ENCODE measurements at places on chromosomes 13 and 19. TPM values are rescaled to one million over a fixed set of nuclear protein-coding genes. Genes with fewer than 3 reads are reported as not detected.

DNA sequence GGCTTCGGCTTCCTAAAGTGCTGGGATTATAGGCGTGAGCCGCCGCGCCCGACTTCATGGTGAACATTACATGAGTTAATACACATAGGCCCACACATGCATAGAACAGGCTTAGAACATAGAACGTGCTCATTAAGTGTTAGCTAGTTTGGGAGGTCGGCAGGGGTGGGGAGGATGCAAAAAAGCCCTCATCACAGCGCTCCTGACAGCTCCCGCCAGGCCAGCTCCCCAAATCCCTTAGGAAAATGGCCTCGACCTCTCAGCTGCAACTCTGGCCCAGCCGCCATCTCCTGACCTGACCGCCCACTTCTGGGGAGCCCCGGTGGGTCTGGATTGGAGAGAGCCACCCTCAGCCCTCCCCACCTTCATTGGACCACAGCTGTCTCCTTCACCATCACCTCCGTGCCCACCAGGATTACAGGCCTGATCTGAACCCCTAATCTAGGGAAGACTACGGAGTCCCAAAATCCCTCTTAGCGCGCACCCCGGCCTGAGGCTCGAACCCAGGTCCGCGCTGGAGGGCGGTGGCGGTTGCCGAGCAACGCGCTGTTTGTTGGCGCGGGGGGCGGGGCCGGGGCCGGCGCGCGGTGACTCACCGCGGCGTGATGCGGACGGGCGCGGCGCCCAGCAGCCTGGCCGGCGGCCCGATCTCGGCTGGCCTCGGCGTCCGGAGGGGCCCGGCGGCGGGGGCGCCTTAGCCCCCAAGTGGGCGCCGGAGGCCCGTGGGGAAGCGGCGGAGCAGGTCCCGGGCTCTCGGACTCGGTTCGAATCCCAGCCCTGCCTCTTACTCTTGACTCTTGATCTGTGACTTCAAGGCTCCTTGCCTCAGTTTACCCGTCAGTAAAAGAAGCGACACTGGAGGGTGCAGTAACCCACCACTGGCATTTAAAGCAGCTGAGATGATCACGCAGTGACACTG lies 26.7 kb upstream of the NANOS3 start:
- peak; percentile 94 for DNase-seq

DNA sequence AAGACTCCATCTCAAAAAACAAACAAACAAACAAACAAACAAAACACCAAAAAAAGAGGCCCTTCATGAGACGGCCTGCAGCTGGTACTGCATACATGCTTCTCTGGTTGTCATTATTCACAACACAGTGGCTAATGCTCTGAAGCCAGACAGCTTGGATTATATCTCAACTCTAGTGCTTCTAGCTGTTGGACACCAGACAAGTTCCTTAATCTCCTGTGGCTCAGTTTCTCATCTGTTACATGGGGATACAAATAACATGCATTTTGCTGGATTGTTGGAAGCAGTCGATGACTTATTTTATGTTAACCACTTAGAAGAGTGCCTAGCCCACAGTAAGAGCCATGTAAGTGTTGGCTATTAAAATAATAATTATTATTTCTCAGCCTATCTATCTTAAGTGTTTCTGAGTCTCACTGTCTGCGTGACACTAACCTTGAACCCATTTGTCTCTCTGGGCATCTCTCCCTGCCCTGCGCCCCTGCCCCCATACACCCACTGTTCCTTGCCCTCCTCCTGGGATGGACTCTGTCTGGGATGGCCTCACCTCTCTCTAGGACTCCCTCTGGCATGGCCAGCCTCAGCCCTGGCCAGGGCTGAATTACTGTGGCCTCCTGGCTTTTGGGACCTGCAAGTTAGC lies 3.1 kb upstream of the JUNB start:
- DNase-seq = no peak

GRCh38 chr19:55160128-55160985 lies 2.8 kb upstream of the TNNI3 start:
- peak; percentile 91 for DNase-seq

- DNase-seq = no peak
Measured at GRCh38 chr13:114071410-114071809, 61.0 kb downstream of the RASA3 start.

Gene ZNF544
- total RNA-seq = 24.6 TPM

GRCh38 chr13:112184261-112184660 lies 117.3 kb downstream of the SOX1 start:
- no peak for DNase-seq

Gene IL4I1
- not detected for total RNA-seq

Gene ACP7
- total RNA-seq = not detected

Gene GNG7
- total RNA-seq = 39.3 TPM

Gene FFAR3
- total RNA-seq = not detected

Gene OR4F17
- not detected for total RNA-seq

DNA sequence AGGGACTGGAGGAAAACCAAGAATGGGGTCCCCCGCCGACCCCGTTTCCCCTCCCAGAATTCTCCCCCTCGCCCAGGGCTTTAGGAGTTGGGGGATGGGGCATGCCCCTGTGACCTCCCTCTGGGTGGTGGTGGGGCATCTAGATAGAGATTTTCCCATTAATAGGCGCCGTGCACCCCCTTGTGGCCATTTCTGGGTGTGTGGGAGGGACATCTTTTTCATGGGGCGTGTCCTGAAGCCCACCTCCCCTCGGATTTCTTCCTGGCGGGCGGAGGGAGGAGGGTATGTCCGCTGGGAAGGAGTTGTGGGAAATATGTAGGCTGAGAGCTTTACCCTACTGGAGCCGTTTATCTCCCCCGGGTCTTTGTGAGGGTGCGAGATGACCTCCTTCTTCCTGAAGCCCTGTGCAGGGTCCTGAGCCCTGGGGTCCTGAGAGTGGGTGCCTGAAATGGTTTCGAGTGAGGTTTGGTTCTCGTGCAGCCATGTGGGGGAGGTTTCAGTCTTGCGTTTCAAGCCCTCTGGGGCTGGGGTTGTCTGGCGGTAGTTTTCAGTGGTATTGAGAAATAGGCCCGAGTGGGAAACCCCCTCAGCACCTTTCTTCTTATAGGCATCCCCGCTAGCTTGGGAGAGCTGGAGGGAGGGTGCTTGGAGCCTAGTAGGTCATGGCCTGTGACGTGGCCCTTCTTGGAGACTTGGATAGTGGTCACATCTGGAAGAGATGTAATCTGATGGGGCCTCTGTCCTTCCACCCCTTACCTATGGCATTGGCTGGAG lies 1.0 kb downstream of the PRMT1 start:
- DNase-seq = peak; percentile 83

- DNase-seq = no peak
Measured at GRCh38 chr19:53894707-53895106, 12.7 kb downstream of the PRKCG start.

GRCh38 chr19:51704626-51705025 lies 11.5 kb downstream of the SPACA6 start:
- no peak for DNase-seq

GRCh38 chr13:114078461-114079451 lies 53.7 kb downstream of the RASA3 start:
- peak; percentile 77 for DNase-seq

DNA sequence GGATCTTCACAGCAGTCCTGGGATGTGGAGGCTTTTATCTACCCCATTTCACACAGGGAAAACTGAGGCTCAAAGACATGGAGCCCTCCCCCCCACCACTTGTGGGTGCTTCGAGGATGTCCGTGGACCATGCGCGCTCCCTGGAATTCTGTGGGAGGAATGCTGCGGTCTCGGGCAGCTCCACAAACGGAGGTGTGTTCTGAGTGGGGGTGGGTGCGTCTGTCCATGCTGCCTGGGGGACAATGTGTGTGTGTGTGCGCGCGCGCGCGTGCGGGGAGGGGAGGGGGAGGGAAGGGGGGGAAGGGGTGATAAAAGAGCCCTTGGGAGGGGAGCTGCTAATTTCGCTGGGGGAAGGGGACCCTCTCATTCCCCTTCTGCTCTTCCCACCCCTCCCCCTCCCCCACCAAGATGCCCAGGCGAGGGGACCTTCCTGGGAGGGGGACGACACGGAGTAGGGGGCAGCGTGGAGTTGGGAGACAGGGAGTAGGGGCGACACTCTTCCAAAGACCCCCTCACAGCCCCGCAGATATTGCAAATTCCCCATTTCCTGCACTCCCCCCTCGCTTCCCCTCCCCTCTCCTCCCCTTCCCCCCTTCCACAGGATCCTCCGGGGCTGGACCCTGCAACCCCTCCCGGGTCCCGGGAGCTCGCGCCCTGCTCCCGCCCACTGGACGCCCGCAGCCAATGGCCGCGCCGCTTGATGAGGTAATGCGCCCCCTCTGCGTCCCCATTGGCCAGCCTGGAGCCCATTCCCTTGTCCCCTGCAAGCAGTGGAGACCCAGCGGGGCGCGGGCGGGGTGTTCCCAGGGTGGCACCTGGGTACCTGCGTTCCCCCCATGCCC lies 18.9 kb upstream of the ZNRF4 start:
- no peak for DNase-seq

GRCh38 chr13:48178126-48178525 lies 54.9 kb upstream of the ITM2B start:
- no peak for DNase-seq

Gene CEACAM3
- 0.32 TPM for total RNA-seq

GRCh38 chr13:85282876-85283275 lies 516.3 kb downstream of the SLITRK6 start:
- DNase-seq = no peak

GRCh38 chr13:26458196-26458749 lies 99.2 kb upstream of the WASF3 start:
- DNase-seq = peak; percentile 40

- no peak for DNase-seq
Measured at GRCh38 chr13:28336193-28336657, 158.7 kb downstream of the FLT1 start.

Gene ADPRHL1
- 442 TPM for total RNA-seq

Gene KLK6
- not detected for total RNA-seq

- DNase-seq = no peak
Measured at GRCh38 chr13:43272851-43273250, 249.5 kb downstream of the DNAJC15 start.

Gene GSX1
- not detected for total RNA-seq
